ENCODE measurements at places on chromosomes 6 and 20.

DNA sequence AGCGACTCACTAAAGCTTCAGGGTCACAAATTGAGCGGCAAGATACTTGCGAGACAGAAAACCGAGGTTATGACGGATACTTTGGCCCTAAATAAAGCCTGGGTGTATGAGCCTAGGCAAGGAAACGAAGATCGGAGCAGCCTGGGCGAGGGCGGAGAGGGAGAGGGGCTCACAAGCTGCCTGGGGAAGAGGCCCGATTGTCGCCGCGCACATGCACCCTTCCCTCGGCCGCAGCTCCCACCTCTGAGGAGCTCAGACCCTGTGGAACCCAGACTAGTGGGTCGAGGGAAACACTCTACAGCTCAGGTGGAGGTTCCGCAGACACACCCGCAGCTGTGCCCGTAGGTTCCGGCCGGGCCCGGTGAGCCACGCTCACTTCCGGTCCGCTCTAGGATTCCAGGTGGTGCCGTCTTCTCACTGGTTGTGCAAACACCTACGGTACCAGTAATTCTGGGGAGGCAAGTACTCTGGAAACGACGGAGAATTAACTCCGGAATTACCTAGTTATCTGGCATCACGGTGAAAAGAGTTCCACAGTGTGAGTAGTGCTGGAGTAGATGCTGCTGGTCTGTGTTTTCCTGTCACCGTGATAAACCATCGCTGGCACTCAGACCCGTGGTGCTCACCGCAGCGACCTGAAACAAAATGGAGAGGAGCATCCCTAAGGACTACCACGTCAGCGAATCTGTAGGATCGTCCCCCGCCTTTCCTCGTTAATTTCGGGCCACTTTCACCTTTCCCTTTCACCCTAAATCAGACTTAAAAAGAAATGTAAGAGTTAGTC, 61.5 kb downstream of the GPX5 start:
- DNase-seq = peak; percentile 56

GRCh38 chr20:44454306-44454963, 21.2 kb upstream of the TTPAL start:
- DNase-seq = no peak

- DNase-seq = no peak
These were observed 643.6 kb upstream of the PTCHD4 start for GRCh38 chr6:48754641-48755040.

- no peak for DNase-seq
These were observed 185.6 kb upstream of the CST7 start for GRCh38 chr20:24763386-24764026.

GRCh38 chr20:35252037-35252461, 25.6 kb downstream of the MMP24 start:
- no peak for DNase-seq

DNA sequence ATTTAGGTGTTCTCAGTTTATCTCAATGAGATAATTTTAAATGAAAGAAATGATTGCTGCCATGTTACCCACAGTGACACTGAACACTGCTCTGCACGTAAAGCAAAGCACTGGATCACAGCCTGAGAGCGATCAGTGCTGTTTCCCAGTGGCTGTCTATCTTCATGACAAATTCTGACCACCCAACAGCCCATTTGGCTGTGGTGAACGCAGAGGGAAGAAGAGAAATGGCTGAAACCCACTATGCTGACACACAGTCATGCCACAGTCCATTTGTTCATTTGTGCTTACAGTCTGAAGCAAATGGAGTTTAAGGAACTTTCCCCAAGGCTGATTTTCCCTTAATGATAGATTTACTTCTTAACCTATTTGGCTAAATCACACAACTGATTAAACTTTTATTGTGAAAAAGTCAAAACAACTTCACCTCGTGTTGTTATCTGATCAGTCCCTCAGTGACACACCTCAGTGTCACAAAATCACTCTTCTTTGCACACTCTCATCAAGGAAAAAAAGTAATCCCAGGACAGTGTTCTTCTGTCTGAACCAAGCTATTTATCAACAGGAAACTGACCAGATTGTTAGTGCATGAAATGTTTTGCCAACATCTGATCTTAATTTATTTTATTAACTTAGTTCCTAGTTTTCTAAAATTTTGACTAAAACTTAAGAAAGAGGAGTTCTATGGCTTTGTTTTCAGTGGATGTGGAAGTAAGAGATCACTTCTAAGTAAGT, 225.1 kb downstream of the TBX18 start:
- no peak for DNase-seq

DNA sequence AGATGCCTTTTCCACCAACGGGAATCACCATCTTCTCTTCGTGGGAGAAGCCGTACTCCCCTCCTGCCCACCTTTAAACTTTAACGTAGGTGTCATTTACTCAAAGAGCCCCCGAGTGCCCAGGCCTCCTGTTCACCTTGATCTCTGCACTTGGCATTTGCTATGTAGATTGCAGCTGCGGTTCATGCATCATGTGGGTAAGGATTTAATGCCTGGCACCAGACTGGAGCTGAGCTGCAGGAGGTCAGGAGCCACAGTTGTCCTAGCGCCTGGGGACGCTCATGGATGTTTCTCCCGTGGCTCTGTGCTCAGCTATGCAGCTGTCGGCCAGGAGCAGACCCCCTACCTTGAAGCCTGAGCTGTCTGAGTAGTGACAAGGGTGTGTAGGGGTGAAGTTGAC, 133.7 kb downstream of the CDH4 start:
- no peak for DNase-seq

DNA sequence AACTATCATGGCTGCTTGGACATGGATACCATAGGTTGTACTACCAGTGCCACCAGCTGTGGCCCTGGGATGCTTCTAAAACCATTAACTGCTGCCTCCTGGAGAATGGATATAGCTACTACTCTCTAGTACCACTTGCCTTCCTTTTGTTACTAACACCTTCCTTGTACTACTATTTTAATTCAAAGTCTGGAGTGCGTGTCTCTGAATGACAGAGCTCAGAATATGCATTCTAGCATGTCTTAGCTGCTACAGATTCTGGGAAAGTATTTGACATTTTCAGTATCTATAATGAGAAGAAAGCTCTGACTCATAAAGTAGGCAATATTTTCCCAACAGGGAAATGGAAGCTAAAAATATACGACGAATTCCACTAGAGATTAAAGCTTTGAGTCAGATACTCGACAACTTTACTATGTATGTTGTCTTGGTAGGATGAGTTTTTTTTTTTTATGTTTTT, 112.3 kb downstream of the PFDN4 start:
- DNase-seq = peak; percentile 75

DNA sequence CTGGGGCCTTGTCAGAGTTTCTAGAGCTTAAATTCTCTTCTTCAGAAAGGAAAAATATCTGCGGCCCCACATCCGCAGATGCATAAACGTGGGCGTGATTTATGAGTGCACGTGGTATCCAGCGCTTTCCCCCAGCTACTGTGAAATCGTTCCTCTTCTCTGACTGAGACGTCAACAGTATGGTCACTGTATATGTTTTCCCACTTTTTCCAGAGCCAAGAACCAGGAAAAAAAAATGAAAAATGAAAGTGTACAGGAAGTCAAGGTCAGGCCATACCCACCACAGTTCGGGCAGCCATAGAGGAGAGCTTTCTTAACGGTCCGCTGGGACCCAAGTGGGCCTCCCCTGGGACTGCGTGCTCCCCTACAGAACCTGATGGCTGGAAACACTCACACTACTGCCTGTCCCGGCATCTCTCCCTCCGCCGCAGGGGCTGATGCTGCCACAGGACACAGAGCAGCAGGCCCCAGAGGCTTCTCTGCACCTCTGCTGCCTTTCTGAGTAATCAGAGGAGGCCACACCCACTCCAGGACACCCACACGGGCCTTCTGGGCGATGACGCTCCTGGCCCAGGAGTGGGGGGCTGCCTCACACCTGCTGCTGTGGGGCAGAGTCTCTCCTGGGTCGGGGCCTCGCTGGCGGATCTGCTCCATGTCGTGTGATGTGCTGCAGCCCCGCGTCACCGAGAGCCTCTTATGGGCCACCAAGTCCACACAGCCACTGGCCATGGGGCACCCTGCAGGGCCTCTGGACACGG, 16.4 kb upstream of the STX16 start:
- DNase-seq = peak; percentile 85

- DNase-seq = no peak
These were observed 58.7 kb upstream of the PHACTR1 start for GRCh38 chr6:12657884-12658283.

GRCh38 chr6:209432-210103, 82.7 kb upstream of the DUSP22 start:
- DNase-seq = no peak

GRCh38 chr6:151452750-151453427, 963 bp upstream of the RMND1 start:
- peak; percentile 15 for DNase-seq

DNA sequence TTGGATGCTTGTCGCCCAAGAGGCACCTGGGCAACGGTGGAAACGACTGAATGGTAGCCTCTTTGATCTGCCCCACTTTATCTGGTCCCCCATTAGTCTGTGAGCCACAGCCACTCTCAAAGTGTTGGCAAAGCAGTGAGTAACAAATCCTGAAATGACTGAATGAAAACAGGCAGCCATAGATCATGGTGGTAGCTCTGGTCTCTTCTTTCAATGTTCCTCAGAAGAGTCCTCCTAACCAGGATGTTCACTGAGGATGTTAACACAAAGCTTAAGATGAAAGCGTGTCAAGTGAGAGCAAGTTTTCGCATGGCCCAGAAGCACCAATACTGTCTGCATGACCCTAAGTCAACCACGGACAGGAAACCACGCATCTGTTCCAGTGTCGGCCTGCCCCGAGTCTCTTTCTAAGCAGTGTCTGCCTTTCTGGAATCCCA, 107.3 kb downstream of the IRF4 start:
- DNase-seq = no peak

DNA sequence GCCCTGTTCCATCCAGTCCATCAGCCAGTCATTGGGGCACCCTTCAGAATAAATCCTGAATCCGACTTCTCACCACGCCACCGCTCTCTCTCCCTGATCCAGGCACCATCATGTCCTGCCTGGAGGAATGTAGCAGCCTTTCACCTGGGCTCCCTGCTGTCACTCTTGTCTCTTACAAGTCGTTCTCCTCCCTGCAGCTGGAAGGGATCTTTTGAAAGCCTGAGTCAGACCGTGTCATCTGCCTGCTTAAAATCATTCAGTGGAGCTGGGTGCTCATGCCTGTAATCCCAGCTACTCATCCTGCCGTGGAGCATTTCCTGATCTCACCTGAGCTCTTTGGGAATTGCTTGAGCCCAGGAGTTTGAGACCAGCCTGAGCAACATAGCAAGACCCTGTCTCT, 19.2 kb upstream of the KCNG1 start:
- DNase-seq = no peak

- peak; percentile 77 for DNase-seq
These were observed 192.6 kb upstream of the SALL4 start for GRCh38 chr20:51994751-51995417.

- DNase-seq = peak; percentile 41
These were observed 40.6 kb downstream of the TRIM38 start for GRCh38 chr6:26003102-26003694.

- DNase-seq = no peak
These were observed 57.2 kb downstream of the TRAM2 start for GRCh38 chr6:52519618-52520017.
